Hepatic stellate cell (primary cell): ENCODE measurements at places on chromosomes 1 and 21.
A peak's percentile ranks its signal among the peaks of the same experiment; 100 is the strongest.

DNA sequence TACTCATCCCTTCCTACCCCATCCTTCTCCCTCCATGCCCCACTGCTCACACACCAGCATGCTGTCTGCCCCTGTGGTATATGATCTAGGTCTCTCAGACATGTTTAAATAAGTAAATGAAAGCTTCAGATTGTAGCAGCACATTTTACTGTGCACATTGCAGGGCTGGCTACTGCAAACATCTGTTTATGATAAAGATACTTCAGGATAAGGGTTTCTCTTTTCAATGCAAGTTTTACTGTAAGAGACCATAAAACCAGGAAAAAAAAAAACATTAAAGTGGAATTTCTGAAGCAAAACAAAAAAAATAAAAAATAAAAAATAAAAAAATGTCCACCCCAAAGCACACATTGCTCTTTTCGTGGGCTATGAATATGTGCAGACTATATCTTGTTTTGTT is 184.4 kb downstream of the USH2A start:
- no peak for DNase-seq

- DNase-seq: peak; percentile 41
These were observed 11.5 kb downstream of the ALDH4A1 start for GRCh38 chr1:18890706-18891425.

DNA sequence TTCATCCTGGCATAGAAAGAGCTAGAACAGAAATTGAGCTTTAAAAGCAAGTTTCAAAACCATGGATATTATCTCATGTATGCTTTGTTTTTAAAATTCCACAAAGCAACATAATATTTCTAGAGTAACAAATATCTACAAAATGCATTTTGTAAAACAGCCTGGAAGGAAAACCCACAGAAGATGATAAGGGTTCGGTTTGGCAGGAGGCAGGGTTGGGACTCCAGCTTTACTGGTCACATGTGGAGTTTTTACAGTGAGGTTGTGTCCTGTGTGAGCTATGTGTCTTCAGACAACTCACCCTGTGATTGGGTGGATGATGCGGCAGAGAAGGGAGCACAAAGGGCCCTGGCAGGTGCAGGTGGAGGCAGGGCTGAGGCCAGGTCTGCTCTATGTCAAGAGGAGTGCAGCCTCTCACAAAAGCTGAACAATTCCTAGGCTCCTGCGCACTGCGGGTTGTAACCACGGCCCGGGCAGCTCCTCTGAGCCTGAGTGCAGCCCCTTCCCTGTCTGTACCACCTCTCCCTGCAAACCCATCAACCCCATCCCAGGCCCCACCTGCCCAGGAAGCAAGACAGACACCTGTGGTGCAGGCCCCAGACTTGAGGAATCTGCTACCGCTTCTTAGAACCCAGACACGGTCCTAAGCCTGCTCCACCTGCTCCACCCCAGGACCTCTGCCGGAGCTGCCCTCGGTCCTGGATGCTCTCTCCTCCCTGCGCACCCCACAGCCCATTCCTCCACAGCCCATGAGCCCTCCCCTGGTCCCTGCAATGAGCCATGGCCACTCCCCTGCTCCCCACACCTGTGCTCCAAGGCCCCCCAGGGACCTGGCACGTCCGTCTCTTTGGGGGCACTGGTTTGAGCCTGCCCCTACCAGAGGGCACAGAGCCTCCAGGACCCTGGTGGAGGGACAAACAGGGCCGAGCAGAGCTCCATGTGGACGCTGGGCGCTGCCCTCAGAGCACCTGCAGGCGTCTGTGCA is 2.8 kb upstream of the COL18A1 start:
- DNase-seq: no peak

DNA sequence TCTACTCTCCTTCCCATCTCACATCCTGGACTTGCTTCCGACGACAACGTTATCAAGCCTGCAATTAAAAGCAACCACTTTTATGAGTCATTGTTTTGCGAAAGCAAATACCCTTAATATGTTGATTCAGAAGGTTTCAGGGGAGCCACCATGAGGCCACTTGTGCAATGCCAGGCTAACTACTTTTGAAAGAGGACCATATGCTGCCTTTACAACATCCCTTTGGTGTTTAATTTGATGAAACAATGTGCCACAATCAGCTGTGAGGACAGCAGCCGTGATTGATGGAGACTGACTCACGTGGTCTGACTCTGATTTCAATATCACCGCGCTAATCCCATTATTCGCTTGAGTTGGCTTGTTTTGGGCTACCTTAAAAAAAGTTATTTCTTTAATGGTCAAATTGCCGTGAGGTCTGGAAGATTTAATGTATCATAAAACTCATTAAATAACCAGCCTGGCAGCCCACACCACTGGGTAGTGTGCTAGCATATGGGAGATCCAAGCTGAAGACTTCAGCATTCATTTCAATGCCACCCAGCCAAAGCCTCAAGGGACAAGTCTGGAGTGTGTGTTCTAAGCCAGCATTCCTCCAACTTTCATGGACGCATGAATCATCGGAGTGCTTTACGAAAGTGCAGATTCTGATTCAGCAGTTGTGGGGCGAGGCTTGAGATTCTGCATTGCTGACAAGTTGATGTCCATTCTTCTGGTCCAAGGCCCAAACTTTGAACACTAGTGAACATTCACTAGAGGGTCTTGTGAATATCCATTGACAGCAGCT is 73.3 kb upstream of the PAXBP1 start:
- DNase-seq: peak; percentile 20

DNA sequence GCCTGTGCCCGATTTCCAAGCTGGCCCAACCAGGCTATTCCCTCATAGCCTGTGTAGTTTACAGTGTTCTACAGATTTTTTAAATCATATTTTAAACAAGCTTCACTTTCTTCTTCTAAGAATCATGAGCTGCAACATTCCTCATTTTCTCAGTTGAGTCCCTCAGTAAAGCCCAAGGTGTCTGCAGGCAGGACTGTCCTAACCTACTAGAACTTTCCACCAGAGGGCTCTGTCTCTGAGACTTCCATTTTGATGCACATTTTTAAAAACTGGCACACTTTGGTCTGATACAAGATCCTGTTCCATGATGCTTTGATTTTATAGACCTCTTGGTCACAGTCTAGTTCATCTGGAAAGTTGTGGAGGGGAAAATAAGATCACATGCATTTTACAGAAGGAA is 21.6 kb upstream of the SLAMF6 start:
- peak; percentile 11 for DNase-seq

DNA sequence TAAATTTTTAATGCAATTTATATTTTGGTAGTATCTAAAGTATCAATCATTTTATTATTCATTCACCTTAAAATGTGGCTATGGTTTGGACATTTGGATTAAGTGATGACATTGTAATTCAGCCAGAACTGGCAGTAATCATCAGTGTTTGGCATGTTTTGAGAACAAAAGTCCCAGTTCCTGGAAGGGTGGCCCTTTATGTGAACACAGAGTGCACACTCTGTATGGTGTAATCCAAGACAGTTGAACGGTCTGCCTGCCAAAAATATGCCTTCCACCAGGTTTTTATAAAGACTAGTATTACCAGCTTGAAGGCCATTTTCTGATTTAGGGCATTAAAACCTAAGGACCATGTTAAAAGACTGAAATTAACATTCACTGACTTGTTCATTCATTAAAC is 448.7 kb downstream of the LTN1 start:
- DNase-seq: no peak

DNA sequence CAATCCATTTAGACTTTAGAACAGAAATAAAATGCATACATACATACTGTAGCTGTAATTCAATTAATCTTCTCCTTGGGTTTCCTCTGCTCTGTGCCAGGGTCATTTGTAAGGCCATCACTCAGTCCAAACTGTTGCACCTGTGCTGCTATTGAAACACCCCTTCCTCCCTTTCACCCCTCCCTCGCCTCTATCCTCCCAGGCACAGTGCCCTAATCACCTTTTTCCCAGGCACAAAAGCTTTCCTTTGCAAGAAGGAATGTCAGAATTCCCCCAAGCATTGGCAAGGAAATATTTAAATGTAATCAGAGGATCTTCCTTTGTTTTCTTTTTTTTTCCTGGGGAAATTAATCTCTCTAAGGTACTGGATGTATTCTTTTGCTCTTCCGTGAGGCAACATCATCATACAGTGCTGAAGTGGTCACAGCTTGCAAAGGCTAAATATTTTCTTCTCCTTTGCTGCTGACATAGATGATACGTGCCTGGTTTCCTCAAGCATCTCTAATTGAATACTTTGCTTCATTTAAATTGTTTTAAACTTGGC is 339.3 kb upstream of the NR5A2 start:
- no peak for DNase-seq

DNA sequence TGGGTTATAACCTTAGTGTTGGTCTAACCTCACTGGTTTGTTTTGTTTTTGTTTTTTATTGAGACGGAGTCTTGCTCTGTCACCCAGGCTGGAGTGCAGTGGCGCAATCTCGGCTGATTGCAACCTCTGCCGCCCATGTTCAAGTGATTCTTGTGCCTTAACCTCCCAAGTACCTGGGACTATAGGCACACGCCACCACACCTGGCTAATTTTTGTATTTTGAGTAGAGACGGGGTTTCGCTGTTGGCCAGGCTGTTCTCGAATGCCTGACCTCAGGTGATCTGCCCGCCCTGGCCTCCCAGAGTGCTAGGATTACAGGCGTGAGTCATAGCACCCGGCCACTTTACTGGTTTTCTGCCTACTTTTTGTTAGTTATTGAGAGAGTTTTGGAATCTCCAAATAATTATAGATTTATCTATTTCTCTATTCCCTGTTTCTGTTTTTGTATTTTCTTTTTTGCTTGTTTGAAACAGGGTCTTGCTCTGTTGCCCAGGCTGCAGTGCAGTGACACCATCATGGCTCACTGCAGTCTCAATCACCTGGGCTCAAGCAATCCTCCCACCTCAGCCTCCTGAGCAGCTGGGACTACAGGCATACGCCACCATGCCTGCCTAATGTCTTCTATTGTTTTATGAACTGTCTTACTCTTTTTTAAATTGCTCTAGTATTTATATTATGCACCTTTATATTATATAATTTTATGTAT is 21.4 kb downstream of the SMG7 start:
- no peak for DNase-seq

DNA sequence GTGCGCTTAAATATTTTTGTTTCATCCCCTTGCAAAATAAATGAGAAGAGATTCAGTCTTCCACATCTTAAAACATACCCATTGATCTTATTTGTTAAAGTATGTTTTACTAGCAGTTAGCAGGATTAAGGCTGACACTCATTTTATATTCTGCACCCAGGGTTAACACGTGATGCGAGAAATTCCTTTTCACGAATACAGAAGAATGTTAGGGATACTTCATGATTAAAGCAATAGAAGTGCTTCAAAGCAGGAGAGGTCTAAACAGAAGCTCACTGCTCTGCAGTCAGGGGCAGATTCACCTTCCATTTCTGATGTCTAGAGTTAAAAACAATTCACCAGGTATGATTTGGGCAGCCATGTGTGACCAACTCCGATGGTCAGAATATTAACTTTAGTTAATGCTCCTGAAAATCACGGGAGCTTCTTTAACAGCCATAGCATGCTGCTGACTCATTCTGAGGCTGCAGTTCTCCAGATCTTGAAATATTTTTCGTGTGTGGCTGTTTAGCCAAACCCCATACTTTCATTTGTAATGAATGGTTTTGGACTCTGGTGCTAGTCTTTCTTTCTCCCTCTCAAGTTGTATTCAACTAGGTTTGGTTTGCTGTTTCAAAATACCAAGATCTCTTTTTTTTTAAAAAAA is 19.7 kb downstream of the BCAR3 start:
- peak; percentile 53 for DNase-seq

GRCh38 chr1:14862114-14862771 is 263.8 kb downstream of the KAZN start:
- no peak for DNase-seq

- DNase-seq: no peak
These were observed 113.8 kb downstream of the SYF2 start for GRCh38 chr1:25118546-25118945.

- no peak for DNase-seq
These were observed 112.3 kb upstream of the GADD45A start for GRCh38 chr1:67572594-67573221.

DNA sequence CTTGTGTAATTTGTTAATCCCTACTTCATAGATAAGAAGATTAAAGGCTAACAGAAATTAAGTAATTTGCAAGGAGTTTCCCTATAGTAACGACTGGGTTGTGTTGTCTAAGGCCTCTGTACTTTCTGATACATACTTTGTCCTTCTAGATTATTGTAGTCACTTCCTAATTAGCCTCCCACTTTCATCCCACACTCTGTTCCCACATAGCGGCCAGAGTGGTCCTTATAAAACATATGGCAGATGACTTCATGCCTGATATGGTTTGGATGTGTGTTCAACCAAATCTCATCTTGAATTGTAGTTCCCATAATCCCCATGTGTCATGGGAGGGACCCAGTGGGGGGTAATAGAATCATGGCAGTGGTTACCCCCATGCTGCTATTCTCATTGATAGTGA is 120.5 kb upstream of the DAB1 start:
- no peak for DNase-seq

DNA sequence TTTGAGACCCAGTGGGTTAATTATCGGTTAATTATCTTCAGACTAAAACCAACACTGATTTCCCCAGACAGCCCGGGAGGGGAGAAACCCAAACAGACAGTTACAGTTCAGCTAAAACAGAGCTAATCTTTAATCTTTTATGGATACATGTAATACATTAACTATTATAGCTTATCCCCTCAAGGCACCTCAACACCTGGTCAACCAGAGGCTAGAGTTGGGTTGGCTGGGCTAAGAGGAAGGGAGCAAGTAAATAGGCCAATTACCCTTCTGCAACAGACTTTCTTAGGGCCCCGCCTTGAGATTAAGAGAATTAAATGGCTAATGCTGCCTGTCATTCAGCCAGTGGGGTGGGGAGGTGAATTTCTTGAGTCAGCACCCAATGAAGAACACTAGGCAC is 6.6 kb upstream of the MED18 start:
- no peak for DNase-seq

DNA sequence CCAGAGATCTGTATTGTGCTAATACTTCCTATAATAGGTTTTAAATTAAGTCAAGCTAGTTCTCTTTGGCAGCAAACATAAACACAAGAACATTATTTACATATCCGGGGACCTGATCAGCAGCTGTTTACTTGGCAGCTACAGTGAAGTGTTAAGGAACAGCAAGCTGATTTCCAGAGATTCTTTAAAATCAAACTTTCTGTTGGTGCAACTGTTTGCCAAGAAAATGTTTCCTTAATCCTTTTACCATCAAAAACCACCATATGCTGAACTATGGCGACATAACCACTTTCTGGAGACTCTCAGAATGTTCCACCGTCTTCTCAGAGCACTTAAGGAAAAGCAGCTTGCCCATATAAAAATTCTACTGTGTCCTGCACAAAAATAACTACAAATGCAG is 107.0 kb upstream of the KRTAP19-8 start:
- DNase-seq: no peak

DNA sequence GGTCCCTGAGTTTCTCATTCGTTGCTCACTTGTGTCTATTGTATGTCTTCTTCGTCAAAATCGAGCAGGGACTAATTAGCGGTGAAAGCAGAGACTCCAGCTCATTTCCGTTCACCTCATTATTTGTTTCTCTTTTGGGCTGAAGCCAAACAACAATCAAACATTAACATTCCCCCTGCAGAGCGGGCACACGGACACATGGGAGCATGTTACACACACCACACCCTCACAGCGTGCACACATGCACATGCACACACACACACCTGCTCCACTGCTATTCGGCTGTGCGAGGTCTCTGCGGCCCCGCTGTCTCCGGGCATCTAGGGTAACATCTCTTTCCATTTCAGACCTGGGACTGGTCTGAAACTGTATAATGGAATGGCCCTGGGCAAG is 58.5 kb upstream of the LRRC8D start:
- no peak for DNase-seq
